ENCODE measurements at places on chromosomes 12 and 14.

- peak; percentile 5 for DNase-seq
Observed at GRCh38 chr12:94458877-94459727, 565 bp downstream of the CEP83 start.

DNA sequence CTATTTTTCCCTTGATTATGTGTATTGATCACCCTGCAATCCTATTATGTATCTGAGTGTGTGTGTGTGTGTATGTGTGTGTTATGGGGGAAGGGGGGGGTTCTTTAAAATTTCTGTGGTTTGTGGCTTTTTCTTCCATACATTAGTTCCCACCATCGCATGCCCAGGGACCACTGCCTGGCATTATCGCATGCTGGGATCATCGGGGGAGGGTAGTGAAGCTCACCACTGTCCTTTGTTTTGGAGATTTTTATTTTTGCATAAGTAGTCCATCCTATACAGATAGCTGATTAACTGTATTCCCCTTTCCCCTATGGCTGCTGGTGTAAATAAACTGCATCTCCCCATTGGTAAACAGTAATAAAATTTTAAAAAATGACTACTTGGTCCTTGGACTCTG, 3.4 kb downstream of the ATXN7L3B start:
- no peak for DNase-seq

- no peak for DNase-seq
Observed at GRCh38 chr12:6279631-6280030, 30.9 kb upstream of the PLEKHG6 start.

DNA sequence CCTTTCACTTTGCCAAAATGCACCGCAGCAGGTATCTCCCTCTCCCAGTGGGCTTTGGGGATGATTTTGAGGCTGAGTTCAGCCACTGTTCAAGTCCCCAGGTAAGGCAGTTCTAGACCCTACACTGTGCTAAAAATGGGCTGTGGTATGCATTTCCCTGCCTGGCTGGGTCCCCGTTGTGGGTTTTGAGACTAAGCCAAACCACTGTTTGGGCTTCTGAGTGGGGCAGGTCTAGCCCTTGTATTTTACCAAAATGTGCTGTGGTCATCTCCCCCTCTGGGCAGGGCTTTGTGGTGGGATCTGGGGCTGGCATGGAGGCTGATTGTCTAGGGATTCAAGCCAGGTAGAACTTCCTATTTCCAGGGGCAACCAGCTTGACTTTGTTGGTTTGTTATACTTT, 13.6 kb upstream of the OR4Q3 start:
- no peak for DNase-seq

DNA sequence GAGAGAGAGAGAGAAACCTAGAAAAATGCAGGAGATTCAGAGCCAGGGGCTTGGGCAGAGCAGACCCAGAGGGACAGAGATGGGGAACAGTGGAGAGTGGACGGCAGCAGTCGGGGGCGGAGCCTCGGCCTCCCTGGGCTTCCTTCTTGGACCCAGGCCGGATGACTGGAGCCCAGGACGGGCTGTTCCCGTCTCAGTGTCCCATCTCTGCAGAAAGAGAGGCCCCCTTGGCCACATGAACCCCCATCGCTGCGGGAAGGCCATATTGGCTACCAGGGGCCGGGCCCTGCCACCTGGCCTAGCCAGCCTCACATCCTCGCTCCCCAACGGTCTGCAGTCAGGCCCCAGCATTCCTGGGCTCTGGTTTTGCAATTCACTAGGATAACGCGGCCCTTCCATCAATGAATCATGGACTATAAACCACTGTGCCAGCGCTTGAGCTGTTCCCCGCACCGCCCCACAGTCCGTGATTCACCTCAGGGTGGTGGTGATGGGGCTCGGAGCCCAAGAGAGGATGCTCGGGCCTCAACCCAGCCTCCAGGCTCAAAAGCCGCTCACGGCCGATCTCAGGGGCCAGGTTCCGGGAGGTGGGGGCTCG, 116.5 kb downstream of the RFLNA start:
- no peak for DNase-seq

GRCh38 chr14:55302367-55303124, 31.3 kb downstream of the FBXO34 start:
- DNase-seq: no peak

GRCh38 chr14:86481104-86481503, 951.2 kb downstream of the FLRT2 start:
- no peak for DNase-seq

GRCh38 chr12:132243596-132244310, 85.6 kb downstream of the GALNT9 start:
- no peak for DNase-seq

DNA sequence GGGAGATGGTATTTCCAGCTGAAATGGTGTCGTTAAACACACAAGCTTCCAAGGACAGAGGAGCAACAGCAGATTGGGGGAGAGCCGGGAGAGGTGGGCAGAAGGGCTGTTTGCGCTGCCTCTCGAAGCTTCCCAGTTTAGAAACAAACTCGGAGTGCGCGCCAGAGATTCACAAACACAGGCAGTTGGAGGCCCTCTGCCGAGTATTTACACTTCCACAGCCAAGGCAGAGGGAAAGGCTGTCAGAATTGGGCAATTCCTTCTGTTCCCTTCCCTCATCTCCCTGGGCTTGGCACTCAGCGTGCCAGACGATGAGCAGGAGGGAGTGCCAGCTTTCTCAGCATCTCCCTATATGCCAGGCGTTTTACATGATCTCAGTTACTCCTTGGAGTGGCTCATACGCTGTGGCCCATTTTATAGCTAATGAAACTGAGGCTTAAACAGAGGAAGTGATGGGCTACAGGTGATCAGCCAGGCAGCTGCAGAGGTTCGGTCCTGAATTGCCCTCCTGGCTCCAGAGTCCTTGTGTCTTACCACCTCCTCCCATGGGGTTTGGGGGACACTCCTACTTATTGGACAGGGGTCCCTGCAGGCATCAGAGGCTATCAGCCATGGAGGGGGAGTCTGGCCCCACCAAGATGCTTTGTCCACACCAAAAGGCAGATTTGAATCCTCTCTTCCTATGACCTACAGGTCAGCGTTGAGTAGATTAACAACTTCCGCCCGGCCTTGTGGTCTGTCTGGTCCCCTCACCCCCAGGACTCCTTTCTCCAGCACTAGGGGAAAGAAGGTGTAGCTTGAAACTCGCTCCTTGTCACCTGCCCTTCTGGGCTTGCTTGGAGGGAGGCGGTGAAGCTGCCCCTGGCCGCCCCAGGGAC, 3.1 kb downstream of the FAM222A start:
- DNase-seq: peak; percentile 25

DNA sequence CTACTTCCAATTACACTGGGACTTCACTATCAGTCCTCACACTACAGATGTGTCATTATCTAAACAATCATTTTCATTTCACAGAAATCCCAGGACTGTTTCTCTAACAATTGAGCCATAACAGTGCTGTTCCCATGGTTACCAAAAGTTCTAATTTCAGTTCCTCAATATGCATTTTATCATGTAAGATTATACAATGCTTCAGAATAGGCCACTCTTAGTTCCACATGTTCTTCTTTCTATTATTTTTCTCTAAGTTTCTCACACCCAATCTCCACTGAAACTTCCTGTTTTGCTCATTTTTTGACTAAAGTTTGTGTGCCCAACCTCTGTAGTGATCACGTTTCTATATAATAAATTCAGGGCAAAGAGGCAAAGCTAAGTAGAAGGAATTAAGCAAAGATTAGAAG, 185.8 kb downstream of the DUSP6 start:
- no peak for DNase-seq

DNA sequence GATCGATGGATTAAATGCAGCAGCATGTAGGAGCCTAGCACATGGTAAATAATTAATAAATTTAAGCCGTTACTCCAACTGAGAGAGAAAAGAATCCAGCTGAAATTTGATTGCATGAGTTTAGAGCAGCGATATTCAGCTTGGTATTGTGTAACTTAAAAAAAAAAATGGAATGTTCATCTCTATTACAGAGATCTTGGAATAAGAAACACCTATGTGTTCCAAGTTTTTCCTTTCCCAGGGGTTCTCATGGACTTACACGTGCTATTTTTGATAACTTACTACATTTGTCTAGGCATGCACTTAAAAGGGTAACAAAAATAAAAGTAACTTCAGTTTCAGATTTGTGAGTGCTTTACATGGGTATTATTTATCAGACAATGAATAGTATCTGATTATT, 122.8 kb downstream of the RASSF9 start:
- DNase-seq: no peak

DNA sequence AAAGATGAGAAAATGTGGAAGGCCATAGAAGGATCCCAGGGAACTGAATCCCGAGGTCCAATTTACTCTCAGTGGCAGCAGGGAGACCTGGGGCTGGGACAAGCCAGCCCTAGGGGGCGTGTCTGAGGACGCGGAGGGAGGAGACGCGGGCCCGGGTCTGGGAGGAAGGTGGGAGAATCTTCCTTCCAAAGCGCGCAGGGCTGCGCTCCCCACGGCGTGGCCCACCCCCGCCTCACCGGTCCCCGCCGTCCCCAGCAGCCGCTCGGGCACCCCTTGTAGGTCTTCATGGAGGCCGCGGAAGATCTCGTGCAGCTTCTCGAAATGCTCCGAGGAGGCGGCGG, 323 bp downstream of the VTI1B start:
- peak; percentile 72 for DNase-seq

DNA sequence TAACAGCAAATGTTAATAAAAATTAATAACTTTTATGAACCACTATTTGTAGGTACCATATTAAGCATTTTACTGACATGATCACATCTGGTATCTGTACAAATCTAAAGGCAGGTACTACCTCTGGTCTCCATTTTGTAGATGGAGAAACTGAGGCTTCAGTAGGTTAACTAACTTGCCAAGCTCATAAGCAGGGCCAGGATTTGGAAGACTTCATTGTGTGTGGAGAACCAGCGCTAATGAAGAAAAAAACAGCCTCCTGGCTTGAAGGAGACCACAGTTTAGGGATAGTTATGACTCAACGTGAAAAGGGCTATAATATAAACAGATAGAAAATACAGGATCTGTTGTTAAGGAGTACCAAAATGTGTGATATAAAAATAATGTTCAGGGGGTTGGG, 1.0 kb downstream of the NUP37 start:
- DNase-seq: no peak

DNA sequence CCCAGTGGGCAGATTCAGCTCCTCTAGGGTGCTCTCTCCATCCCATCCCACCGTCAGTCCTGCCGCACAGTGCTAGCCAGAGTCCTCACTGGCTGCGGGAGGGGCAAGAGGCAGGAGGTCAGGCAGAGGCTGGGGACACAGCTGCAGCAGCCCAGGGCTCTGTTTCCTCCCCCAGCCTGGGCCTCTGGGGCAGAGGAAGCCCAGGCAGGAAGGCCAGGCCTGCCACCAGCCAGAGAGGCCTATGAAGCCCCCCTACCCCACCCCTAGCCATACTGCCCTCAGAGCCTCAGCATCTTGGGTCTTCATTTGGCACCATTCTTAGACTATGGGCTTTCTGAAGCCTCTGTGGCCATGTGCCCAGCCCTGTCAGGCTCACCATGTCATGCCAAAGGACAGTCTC, 3.4 kb downstream of the ACVRL1 start:
- no peak for DNase-seq

GRCh38 chr14:38554026-38554425, 298.1 kb upstream of the CLEC14A start:
- DNase-seq: no peak

- DNase-seq: no peak
Observed at GRCh38 chr12:129269756-129270495, 416.6 kb downstream of the GLT1D1 start.

DNA sequence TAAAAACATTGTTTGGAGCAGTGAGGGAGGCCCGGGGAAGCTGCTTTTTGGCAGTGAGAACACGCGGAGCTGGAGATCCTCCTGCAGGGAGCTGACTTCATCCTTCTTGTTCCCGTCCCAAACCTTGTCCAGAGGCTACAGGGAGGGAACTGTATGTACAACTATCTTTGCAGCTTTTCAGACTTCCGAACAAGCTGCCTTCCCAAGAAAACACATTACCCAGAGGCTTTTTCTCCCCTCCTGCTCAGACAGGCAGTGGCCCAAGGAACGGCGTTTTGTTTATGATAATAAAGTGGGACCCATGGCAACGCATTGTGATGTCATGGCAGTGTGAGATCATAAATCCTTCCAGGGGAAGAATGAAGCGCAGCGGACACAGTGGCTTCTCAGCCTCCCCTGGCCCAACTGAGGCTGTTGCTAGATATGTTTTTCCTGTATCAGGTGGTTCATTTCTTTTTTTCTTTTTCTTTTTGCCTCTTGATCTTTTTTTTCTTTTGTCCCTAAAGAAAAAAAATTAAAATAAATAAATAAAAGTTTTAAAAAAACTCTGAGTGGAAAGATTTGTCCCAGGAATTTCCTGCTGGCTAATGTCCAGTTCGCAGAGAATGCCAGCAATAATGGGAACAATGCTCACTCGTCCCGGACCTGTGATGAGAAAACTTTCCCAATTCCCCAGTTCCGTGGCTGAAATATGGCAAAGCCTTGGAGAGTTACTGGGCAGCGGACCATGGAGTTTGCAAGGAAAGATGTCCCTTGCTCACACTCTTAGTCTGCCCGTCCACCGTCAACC, 103.4 kb upstream of the MAP1LC3B2 start:
- peak; percentile 2 for DNase-seq

- DNase-seq: no peak
Observed at GRCh38 chr14:32471181-32471580, 142.1 kb downstream of the AKAP6 start.

GRCh38 chr12:19712041-19712440, 272.7 kb downstream of the AEBP2 start:
- no peak for DNase-seq

DNA sequence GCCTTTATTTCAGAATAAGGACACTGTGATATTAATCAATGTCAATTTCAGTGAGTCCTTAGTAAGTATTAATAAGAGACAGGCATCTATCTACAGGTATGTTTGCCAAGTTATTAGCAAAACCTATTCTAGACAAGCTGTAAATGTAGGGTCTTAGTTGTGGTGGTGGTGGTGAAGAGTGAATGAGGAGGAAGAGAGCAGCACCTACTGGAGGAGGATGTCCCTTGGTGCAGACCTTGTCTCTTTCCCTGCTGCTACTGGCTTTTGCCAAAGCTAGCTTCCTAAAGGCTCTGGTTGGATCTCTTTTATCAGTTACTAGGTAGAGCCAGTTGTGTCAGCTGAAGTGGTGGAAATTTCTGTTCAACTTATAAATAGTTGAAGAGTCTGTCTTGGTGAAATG, 304.8 kb upstream of the ATP2B1 start:
- no peak for DNase-seq

GRCh38 chr14:104121142-104121541, 17.2 kb upstream of the KIF26A start:
- no peak for DNase-seq

DNA sequence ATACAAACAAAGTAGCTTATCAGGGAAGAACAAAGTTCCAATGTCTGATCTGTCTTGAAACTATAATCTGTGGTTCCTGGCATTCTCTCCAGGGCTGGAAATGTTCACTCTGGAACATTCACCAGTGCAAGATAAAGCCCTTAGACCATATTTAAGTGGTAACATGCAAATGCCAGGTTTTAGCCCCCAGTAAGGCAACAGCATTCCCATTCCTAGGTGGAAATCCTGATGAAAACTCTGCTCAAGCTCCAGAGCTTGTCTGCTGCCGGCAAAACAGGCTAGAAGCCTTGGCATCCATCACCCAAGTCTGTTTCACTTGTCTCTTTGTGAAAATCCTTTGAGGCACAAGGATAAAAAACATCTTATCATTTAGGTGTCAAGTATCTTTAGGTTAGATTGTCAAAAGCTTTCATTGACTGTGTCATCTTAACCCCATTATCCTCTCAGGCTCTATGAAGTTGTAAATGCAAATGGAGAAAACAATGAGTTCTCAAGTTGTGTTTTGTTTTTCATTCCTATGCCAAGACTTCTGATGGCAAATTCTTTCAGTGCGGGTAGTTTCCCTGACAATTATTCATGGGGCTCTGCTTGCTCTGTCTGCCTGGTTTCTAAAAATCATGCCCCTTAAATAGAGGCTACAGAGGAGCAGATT, 344.7 kb downstream of the NELL2 start:
- no peak for DNase-seq
